ENCODE measurements at places on chromosomes 2 and 18. TPM values are rescaled to one million over a fixed set of nuclear protein-coding genes. Genes with fewer than 3 reads are reported as not detected.

NIF3L1 gene
- total RNA-seq, result 30.8 TPM

CRYGC gene
- not detected for total RNA-seq

SKOR2 gene
- total RNA-seq, result not detected

DNA sequence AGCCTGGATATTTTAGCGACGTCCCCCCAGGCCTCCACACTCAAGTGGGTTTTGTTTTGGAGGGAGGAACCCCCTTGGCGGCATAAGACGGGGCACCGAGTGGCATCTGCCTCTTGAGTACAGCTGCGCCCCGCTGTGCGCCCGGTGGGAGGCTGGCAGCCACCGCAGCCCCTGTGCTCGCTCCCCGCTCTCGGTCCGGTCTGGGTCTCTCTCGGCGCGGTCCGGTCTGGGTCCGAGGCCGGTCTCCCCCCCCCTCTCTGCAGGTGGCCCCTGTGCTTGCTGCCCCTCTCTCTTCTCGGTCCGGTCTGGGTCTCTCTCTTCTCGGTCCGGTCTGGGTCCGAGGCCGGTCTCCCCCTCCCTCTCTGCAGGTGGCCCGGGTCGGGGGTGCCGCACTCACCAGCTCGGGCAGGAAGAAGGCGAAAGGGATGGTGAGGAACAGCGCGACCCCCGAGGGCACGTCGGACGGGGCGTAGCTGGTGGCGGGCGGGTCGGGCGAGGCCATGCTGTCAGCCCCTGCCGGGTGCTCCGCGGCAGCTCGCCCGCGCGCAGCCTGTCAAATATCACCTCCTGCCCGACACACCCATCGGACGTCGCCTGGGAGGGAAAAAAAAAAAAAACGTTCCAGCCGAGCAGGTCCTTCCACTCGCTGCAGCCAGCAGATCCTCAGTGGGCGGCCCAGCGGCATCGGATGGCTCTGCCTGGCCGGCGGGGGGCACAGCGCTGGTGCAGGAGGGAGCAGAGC, at the start of gene MALL:
Gene MALL, minus strand, starts transcription at position 532 of the 742 bp plus-strand sequence. Its CDS starts 30 bp downstream, at position 502.
- H3K36me3 ChIP-seq, result no peaks in the 10 kb centered on the region
- H3K4me1 ChIP-seq, result no peaks in the 10 kb centered on the region
- H3K27me3 ChIP-seq, result peaks cover 60% of the 10 kb centered on the region
- no peak within 1 kb of the TSS for H3K4me3 ChIP-seq
- DNase-seq, result no peak

DNA sequence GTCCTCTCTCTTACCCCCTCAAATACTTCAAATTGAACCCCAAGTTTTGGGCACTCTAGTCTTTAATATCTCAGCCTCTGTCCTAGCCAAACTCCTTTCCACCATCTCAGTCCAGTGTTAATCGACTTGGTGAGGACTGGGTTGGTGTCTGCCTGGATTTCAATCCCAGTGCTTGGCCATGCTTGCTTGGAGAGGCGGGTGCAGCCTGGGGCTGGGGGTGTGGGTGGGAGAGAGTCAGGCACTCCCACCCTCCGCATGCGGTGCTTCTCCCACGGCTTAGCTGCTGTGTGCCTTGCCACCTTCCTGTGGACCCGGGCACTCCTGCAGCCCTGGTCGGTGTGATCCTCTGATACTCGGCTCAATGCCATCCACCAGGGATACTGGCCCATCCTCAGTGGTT, 220.8 kb upstream of the HDAC4 start:
- peaks cover 51% of the 10 kb centered on the region for H3K4me1 ChIP-seq
- no peak overlapping the region for H3K27ac ChIP-seq
- no peaks in the 10 kb centered on the region for H3K27me3 ChIP-seq
- no peak for DNase-seq
- H3K4me3 ChIP-seq, result no peak overlapping the region

DNA sequence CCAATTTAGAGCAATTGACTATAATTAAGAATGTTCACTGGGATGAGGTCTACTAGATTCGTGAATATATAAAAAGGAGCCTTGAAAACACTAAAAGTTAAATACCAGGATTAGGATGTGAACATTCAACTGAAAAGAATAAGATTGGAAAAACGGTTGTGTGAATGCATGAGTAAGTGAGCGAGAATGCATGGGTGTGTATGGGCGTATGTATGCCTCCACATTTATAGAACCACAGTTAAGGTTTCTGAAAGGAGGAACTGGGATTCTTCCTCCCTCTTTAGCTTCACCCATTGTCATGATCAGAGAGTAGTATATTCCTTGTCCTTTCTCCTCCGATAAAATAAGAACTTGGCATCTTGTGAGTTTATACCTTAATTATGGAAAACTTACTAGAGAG, 151.1 kb upstream of the UBE2E3 start:
- no peak overlapping the region for H3K4me3 ChIP-seq
- no peaks in the 10 kb centered on the region for H3K36me3 ChIP-seq
- H3K27me3 ChIP-seq, result no peaks in the 10 kb centered on the region
- H3K27ac ChIP-seq, result no peak overlapping the region

GRCh38 chr2:210839034-210839433, 282.6 kb downstream of the CPS1 start:
- H3K4me3 ChIP-seq, result no peak overlapping the region
- no peaks in the 10 kb centered on the region for H3K27me3 ChIP-seq
- H3K4me1 ChIP-seq, result no peaks in the 10 kb centered on the region
- no peak for DNase-seq
- no peaks in the 10 kb centered on the region for H3K36me3 ChIP-seq
- H3K27ac ChIP-seq, result no peak overlapping the region

GRCh38 chr2:201806442-201807170, at the start of gene CDK15:
TSS of gene CDK15 (plus strand) at chr2:201806537. CDS start at chr2:201806665, 128 bp downstream.
- no peak for DNase-seq
- H3K27ac ChIP-seq, result no peak within 1 kb of the TSS
- H3K4me1 ChIP-seq, result no peaks in the 10 kb centered on the region
- peaks cover 6% of the 10 kb centered on the region for H3K27me3 ChIP-seq
- H3K36me3 ChIP-seq, result no peaks in the 10 kb centered on the region

GRCh38 chr2:114729026-114729425, 286.6 kb downstream of the DPP10 start:
- DNase-seq, result no peak
- no peak overlapping the region for H3K27ac ChIP-seq
- H3K4me3 ChIP-seq, result no peak overlapping the region

DNA sequence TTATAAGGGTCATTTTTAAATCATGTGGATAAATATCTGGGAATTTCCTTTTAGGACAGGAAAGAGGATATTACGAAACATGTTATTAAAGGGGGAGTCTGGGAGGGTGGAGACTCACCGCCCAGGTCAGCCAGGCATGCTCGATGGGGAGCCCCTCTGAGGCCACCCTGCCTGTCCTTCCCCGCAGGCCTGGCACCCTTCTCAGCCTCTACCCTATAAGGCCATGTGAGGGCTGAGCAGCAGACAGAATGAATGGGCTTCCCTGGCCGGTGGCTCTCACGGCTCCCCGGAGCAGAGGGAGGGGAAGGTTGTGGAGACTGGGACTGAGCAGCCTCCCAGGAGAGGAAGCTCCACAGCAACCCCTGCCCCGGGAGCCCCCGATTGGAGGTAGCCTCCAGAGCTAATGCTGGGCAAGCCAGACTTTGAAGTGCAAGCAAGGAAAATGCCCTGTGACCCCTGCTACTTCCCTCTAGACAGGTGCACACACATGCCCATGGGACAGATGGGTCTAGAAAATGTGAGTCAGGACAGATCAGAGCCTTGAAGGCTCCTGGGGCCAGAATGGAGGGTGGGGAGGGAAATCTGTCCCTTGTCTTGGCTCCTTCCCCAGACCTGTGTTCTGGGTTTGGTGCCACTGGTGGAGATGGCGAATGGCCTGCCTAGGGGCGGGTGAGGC, 13.2 kb upstream of the ARMC9 start:
- peaks cover 13% of the 10 kb centered on the region for H3K27me3 ChIP-seq
- H3K4me3 ChIP-seq, result no peak overlapping the region
- H3K36me3 ChIP-seq, result no peaks in the 10 kb centered on the region
- H3K27ac ChIP-seq, result no peak overlapping the region
